ENCODE measurements at places on chromosomes 16 and 17.

DNA sequence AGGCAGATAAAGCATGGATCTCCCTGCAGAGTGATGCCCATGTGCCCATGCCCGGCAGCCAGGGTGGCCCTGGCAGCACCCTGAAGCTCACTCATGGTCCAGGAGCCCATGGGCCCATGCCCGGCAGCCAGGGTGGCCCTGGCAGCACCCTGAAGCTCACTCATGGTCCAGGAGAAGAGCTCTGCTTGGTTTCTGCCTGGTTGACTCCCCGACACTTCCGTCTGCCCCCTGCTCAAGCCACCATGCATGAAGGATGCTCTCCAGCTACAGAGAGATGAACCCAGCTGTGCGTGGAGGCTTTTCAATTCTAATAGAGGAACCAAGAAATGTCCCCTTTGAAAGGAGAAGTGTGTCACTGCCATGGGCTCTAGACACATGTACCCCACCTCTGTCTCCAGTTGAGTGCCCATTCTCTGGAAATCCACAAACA lies 8.7 kb downstream of the CCL17 start:
- no peak for DNase-seq

DNA sequence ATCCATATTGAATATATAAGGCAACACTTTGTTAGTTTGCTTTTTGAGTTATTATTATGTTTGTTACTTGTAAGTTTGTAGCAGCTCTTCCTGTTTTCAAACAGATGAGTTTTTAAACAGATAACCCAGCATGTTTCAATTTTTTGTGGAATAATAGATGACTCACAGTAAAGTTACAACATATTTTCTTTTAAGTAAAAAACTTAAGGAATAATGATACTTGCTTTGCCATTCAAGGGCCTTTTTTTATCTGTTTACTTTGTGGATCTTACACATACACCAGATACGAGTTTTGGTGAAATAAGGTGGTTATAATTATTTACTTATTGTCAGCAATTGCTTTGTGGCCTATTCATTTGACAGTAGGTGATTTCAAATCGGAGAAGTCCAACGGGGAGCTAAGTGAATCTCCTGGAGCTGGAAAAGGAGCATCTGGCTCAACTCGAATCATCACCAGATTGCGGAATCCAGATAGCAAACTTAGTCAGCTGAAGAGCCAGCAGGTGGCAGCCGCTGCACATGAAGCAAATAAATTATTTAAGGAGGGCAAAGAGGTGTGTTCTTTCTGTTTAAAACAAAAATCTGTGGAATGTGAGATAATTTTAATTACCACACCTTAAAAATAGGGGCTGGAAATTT lies 66.3 kb downstream of the BPTF start:
- DNase-seq: peak; percentile 50

- no peak for DNase-seq
These were observed 180.6 kb downstream of the COPRS start for GRCh38 chr17:31678431-31678830.

- DNase-seq: peak; percentile 65
These were observed 379.8 kb downstream of the UTP18 start for GRCh38 chr17:51640108-51640622.

- DNase-seq: no peak
These were observed 328.7 kb downstream of the WWOX start for GRCh38 chr16:78428193-78428592.

DNA sequence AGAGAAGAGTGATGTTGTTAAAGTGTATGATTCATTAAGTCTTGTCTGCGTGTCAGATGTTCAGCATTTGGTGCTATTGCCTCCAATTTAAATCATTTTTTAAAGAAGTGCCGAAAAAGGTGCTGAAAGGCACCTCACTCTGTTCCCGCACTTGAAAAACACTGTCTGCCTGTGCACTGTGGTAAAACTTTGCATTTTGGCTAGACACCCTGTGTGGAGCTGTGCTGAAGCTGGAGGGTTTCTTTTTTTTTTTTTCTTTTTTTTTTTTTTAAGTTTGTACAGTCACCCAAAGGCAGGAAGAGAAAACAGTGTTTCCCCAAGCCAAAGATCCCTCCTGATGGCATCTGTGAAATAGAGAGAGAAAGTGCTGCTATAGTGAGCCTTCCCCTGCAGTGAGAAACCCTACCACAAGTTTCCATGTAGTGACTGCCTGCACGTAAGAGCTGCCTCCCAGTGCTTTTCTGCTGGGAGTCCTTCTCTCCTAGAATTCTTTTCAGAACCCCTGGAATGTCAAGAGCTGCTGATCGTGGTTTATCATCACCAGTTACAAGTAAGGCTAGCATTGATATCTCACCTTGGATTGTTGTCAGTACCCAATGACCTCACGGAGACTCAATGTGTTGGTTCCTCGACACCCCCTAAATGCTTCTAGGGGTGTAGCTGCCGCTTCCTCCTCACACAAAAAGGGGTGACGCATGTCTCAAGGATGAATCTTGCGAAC lies 116.0 kb upstream of the SOX9 start:
- no peak for DNase-seq

GRCh38 chr17:81831957-81832607 lies 1.0 kb downstream of the MCRIP1 start:
- no peak for DNase-seq

GRCh38 chr16:53620476-53620875 lies 83.2 kb downstream of the RPGRIP1L start:
- DNase-seq: no peak

GRCh38 chr17:5583426-5584382 lies 605 bp downstream of the NLRP1 start:
- DNase-seq: no peak

DNA sequence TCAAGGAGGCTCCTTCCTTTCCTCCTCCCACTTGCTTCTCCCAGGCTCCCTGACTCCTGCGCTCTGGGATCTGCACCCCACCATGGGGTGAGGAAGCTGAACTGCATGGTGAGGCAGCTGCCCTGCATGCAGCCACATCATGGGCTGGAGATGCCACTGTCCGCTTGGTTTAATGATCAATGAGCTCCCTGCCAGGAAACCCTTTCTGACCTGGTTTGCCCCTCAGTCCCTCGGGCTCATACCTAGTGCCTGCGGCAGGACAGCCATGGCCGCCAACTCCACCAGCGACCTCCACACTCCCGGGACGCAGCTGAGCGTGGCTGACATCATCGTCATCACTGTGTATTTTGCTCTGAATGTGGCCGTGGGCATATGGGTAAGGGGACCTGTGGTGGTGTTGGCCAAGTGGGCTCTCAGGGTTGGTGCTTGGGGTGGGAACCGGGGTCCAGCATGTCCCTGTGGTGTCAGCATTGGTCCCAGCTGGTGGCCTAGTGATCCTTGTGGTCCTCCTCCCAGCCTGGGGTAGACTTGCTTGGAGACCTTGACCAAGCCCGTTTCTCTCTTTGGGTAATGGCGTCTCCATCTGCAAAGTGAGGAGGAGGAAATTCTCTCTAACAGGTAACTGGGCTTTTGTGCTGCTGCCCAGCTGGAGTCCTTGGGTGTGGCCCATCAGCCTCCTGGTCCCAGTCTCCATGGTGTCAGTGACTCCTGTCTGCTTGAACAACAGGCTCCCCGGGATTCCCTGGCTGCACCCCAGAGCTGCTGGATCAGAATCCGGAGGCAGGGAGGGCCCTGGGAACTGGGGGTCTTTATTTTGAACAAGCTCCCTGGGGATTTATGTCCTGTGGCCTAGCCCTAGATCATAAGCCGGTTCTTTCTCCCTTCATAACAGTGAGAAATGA lies at the start of gene SLC5A10:
Gene SLC5A10, plus strand, starts transcription at position 225 of the 902 bp plus-strand sequence. Its CDS starts 41 bp downstream, at position 266.
- no peak for DNase-seq

DNA sequence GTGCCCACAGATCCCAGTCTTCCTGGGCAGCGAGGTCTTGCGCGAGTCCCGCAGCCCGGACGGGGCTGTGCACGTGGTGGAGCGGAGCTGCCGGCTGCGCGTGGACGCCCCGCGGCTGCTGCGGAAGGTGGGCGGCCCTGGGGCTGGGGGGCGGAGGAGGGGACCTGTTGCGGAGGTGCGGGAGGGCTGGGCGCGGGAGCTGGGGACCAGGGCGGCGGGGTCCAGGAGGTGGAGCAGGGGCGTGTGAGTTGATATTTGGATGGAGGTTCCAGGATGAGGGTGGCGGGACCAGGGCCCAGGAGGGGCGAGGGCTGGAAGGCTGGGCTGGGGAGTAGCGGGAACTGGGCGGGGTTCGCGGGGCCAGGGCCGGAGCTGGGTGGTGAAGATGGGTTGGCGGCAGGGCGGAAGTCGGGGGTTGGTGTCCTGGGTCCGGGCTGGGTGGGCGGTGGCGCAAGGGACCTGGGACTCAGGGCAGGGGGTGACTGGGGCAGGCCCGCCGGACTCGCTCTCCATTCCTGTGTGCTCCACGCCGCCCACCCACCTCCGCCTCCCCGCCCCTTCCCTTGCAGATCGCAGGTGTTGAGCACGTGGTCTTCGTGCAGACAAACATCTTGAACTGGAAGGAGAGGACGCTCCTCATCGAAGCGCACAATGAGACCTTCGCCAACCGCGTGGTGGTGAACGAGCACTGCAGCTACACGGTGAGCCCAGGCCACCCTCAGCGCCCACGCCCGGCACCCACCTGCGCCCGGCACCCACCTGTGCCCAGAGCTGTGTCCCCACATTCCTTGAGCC lies 29.6 kb downstream of the SEC14L5 start:
- no peak for DNase-seq

DNA sequence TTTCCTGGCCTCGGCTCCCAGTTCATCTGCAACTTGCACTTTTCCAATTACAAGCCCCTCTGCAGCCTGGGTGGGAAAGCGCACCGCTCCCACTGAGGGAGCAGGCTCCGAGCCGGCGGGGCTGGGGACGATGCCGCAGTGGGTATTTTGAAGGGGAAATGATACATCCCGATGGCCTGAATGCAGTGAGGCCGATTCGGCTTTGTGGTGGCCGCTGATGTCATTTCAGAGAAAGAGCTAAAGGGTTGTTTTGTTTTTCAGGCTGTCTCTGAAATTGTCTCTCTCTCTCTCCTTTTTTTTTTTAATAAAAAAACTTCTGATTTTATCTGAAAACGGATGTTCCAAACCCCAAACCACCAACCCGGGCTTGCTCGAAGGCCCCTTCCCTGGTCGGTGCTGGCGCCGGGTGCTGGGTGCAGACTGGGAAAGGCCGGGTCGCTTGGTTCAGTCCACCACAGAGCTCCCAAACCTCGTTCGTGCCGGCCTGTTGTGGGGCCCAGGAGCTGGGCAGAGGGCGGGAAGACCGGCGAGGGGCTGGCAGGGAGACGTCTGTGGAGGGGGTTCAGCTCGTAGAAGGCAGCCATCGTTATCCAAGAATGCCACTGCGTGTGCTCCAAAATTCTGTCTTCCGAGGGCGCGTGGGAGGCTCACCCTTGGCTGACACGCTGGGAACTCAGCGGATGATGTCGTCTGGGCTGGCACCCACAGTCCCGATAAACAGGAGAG lies 102.8 kb downstream of the FOXL1 start:
- DNase-seq: no peak

DNA sequence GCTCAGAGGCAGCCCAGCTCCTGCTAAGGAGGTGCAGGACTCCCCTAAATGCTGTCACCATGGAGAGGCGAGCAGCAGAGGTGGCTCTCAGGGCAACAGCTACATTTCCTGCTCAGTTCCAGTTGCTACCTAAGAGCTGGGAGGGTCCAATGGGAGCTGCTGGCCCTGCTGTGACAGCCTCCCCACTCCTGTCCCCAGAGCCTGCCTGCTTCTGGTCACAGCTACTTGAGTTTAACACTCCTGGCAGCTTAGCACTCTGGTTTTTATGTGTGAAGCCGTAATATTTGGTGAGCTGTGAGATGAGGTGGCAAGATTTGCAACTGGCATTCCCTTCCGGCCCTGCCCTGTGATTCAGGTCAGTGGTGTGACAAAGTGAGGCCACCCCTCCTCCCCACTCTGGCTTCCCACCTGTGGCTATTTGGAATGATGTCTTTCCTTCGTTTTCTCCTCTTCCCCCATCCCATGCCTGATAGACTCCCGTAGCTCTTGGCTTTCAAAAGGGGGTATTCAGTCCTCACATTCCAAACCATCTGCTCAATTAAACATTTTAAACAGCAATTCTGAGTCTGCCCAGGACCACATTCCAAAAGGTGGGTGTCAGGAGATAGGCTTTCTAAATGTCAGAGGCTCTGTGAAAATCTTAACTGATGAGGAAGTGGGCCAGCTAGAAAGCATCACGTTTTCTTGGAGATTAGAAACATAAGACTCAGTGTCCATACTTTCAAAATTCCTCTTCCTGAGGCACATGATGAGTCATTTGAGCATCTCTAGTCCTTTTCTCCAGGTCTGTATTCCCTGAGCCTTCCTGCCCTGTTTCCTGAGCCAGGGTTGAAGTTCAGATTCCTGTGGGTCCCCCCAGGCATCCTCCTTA lies 42.6 kb upstream of the SKAP1 start:
- DNase-seq: peak; percentile 85

DNA sequence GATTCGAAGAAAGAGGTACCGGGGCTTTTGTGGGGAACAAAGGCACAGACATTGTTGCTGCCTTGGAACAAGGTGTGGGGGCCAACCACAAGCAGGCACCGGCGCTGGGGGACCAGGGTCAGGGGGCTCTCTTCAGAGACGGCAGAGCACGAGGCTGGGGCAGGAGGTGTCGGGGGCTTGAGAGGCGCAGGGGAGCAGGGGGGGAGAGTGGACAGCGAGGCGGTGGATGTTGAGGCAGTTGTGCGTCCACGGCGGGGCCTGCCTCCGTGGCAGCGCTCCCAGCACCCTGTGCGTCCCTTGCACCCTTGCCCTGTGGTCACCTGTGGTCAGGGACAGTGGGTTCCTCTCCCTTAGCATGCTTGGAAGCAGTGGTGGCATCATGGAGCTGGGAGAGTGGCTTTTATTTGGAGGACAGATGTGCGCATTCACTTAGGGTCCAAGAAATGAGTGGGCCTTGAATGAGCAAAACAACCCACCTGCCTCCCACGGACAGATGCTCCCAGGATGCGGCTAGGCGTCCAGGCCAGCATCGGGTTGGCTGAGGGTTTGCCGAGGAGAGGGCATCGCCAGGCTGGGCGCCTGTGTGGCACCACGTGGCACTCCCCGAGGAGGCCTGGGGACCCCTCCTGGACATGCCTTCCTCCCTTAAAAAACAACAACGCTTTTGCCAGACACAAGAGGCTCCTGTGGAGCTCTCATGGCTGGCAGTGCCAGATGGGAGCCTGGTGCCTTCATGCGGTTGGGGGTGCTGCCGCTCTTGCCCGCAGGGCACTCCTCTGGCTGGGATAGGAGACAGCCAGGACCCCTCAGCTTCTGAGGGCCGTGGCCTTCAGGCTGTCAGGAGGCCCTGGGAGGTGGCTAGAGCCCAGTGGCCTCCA lies 113.0 kb downstream of the BANP start:
- DNase-seq: no peak

DNA sequence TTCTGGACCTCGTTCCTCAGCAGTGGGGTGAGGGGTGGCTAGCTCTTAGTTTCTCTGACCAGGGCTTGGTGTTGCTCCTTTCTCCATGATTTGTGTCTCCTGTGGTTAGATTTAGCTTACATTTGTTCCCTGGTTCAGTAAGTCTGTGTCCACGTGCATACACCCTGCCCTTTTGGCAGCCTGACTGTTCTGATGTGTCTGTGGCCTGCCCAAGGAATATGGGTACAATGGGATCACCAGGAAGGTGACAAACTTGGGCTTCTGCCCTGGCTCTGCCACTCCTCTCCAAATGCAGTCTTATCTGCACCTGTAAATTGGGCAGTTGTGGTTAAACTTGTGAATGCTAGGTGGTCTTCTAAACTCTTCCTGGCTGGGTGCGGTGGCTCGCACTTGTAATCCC lies 17.5 kb downstream of the ALKBH5 start:
- no peak for DNase-seq

- no peak for DNase-seq
These were observed 2.7 kb downstream of the PLEKHH3 start for GRCh38 chr17:42673885-42674754.

- DNase-seq: no peak
These were observed 5.8 kb upstream of the ADGRG1 start for GRCh38 chr16:57622361-57623250.
